Heart left ventricle (tissue), 16 donors: ENCODE measurements at places on chromosomes 12 and 14. TPM values are rescaled to one million over a fixed set of nuclear protein-coding genes. Genes with fewer than 3 reads are reported as not detected.
A peak's percentile ranks its signal among the peaks of the same experiment; 100 is the strongest.

GRCh38 chr12:116354534-116354933, 77.0 kb upstream of the MED13L start:
- H3K4me1 ChIP-seq, result peaks cover 3% of the 10 kb centered on the region
- H3K27ac ChIP-seq, result no peak overlapping the region
- no peaks in the 10 kb centered on the region for H3K36me3 ChIP-seq
- H3K4me3 ChIP-seq, result no peak overlapping the region
- H3K27me3 ChIP-seq, result no peaks in the 10 kb centered on the region

HOXC10 gene
- total RNA-seq, result not detected

- H3K4me3 ChIP-seq, result no peak overlapping the region
- no peaks in the 10 kb centered on the region for H3K27me3 ChIP-seq
- no peak for DNase-seq
- H3K4me1 ChIP-seq, result no peaks in the 10 kb centered on the region
These were observed 187.2 kb downstream of the TTC8 start for GRCh38 chr14:89011355-89012281.

GRCh38 chr14:59342516-59343484, 122.4 kb downstream of the GPR135 start:
- no peak overlapping the region for H3K27ac ChIP-seq
- no peak overlapping the region for H3K4me3 ChIP-seq
- peaks cover 49% of the 10 kb centered on the region for H3K36me3 ChIP-seq
- peak; percentile 70 for DNase-seq

KIF5A gene
- total RNA-seq, result 0.20 TPM

DNA sequence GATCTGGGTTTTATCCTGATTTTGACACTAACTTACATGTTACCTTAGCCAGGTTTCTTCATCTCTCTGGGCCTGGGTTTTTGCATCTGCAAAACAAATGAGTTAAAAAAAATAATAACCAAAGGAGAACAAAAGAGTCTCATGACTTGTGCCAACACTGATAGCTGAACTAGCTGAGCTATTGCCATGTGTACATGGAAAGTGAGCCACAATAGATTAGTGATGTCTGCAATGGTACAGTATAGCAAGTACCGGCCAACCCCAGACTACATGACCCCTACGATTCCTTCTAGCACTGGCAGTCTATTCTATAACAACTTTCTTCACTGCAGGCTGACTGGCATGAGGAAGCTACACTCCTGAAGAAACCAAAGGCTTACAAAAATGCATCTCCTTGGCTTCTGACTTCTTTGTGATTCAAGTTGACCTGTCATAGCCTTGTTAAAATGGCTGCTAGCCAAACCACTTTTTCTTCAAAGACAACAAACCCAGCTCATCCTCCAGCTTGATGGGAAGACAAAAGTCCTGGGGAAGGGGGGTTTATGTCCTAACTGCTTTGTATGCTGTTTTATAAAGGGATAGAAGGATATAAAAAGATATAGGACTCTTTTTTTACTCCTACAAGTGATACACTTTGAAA, 123.7 kb downstream of the DAD1 start:
- no peak for DNase-seq
- no peaks in the 10 kb centered on the region for H3K27me3 ChIP-seq
- H3K4me1 ChIP-seq, result no peaks in the 10 kb centered on the region
- no peaks in the 10 kb centered on the region for H3K36me3 ChIP-seq
- no peak overlapping the region for H3K27ac ChIP-seq
- no peak overlapping the region for H3K4me3 ChIP-seq

DNA sequence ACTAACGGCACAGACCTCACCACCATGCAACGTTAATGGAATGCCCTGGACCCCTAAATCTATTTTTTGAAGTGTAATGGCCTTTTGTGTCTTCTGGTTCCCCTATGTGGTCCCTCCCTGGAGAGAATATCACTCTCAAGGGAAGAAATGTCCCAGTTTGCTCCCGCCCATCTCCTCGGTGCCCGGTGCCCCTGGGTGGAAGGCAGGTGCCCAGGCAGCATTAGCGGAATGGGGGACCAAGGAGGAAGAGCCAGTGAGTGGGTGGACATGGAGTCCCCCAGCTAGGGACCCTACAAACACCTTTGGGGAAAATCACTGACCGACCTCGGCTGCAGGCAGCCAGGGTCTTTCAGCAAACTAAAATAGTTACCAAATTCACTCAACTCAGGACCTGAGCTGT, 212.1 kb upstream of the RTL1 start:
- no peaks in the 10 kb centered on the region for H3K36me3 ChIP-seq
- no peaks in the 10 kb centered on the region for H3K27me3 ChIP-seq
- no peak overlapping the region for H3K4me3 ChIP-seq
- peaks cover 11% of the 10 kb centered on the region for H3K4me1 ChIP-seq

GRCh38 chr14:104104076-104104901, 18.8 kb downstream of the ASPG start:
- no peak overlapping the region for H3K4me3 ChIP-seq
- H3K27me3 ChIP-seq, result no peaks in the 10 kb centered on the region
- H3K27ac ChIP-seq, result no peak overlapping the region
- no peaks in the 10 kb centered on the region for H3K36me3 ChIP-seq

GRCh38 chr12:27810756-27811155, 30.7 kb upstream of the MANSC4 start:
- DNase-seq, result no peak
- H3K27ac ChIP-seq, result no peak overlapping the region
- no peak overlapping the region for H3K4me3 ChIP-seq
- no peaks in the 10 kb centered on the region for H3K4me1 ChIP-seq
- no peaks in the 10 kb centered on the region for H3K27me3 ChIP-seq
- no peaks in the 10 kb centered on the region for H3K36me3 ChIP-seq

DNA sequence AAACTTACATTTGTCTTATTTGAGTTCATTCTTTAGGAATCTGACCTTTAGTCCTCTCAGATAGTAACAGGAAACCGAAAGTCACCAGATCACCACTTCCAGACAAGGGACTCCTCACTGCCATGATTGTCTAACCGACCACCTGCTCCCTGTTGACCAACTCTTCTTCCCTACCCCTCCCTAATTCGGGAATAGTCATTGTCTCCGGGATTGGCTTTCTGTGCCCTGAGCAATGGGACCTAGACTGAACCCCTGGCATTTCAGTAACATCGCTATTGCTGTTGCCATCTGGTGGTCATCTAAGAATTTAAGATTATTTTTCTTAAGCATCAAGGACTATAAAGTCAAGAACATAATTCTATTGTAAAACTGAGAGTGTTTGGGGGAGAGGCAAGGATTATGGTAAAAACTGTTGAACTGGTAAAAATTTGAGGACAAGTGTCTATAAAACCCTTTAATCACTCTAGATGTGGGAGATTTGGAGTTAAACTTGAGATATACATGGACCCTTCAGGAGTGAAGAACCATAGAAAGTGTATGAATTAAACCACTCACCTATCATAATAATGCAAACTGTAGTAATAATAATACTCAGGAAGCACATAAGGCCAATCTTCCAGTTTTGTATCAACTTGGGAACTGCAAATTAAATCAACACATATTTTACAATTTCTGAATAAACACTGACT, 6.3 kb downstream of the CLEC2A start:
- H3K36me3 ChIP-seq, result no peaks in the 10 kb centered on the region
- H3K4me3 ChIP-seq, result peak overlapping the region; percentile 38
- no peaks in the 10 kb centered on the region for H3K27me3 ChIP-seq
- H3K4me1 ChIP-seq, result no peaks in the 10 kb centered on the region

GRCh38 chr12:96397756-96398423, 2.3 kb downstream of the CDK17 start:
- H3K4me1 ChIP-seq, result peaks cover 35% of the 10 kb centered on the region
- peak overlapping the region; percentile 97 for H3K27ac ChIP-seq
- H3K4me3 ChIP-seq, result peak overlapping the region; percentile 94
- no peak for DNase-seq

EIF2B1 gene
- total RNA-seq, result 109 TPM

DNA sequence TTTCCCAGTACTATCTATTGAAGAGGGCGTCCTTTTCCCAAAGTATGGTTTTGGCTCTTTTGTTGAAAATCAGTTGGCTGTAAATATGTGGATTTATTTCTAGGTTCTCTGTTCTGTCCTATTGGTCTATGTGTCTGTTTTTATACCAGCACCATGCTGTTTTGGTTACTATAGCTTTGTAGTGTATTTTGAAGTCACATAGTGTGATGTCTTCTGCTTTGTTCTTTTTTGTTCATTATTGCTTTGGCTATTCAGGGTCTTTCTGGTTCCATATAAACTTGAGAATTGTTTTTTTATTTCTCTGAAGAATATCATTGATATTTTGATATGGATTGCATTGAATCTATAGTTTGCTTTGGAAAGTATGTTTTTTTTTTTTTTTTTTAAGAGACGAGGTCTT, 67.4 kb downstream of the ERC1 start:
- no peak for DNase-seq
- H3K4me3 ChIP-seq, result no peak overlapping the region
- H3K27me3 ChIP-seq, result no peaks in the 10 kb centered on the region

JDP2 gene
- total RNA-seq, result 43.7 TPM

DNA sequence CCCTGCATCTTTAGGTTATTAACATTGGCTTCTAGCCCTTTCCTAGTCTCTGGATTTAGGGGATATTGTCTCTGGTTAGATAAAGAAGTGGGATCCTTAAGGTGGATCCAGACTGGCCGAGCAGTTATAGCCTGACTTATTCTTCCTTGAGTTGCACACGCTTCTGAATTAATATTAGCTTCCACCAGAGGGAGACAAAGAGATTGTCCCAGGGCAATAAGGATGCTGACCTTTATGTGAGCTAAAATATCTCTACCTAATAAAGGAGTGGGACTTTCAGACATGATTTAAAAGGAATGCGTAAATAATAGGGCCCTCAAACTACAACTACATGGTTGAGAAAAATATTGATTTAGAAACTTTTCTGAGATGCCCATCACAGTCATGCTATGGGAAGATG, 139.7 kb downstream of the SLCO1B3 start:
- no peak overlapping the region for H3K4me3 ChIP-seq
- no peaks in the 10 kb centered on the region for H3K36me3 ChIP-seq
- H3K27me3 ChIP-seq, result no peaks in the 10 kb centered on the region
- no peak overlapping the region for H3K27ac ChIP-seq

- no peak overlapping the region for H3K27ac ChIP-seq
- H3K4me3 ChIP-seq, result no peak overlapping the region
These were observed 556.7 kb upstream of the FBXO33 start for GRCh38 chr14:39988939-39989338.

DNA sequence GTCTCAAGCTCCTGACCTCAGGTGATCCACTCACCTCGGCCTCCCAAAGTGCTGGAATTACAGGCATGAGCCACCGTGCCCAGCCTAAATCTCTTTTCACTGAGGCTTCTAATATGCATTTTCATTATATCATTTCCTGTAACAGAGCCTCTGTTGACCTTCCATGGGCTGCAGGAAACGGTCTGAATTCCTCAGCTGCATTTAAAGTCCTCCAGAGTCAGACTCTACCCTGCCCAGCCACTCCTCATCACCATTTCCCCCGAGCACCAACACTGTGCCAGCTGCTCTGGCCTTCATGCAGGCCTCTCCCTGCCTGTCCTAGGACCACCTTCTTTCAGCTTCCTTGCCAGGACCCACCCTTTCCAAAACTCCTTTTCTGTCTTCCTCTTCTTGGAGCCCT, 9.8 kb upstream of the NFKBIA start:
- peak overlapping the region; percentile 53 for H3K27ac ChIP-seq
- DNase-seq, result no peak
- no peak overlapping the region for H3K4me3 ChIP-seq
- H3K4me1 ChIP-seq, result peaks cover 19% of the 10 kb centered on the region
- H3K36me3 ChIP-seq, result no peaks in the 10 kb centered on the region

PNP gene
- 10.3 TPM for total RNA-seq

GRCh38 chr14:34951286-34951685, 31.5 kb upstream of the SRP54 start:
- no peak overlapping the region for H3K4me3 ChIP-seq
- DNase-seq, result no peak
- H3K27ac ChIP-seq, result no peak overlapping the region
- H3K36me3 ChIP-seq, result no peaks in the 10 kb centered on the region
- no peaks in the 10 kb centered on the region for H3K4me1 ChIP-seq
- H3K27me3 ChIP-seq, result no peaks in the 10 kb centered on the region

- H3K27ac ChIP-seq, result no peak overlapping the region
- no peak overlapping the region for H3K4me3 ChIP-seq
- DNase-seq, result no peak
- no peaks in the 10 kb centered on the region for H3K4me1 ChIP-seq
These were observed 256.0 kb upstream of the FLRT2 start for GRCh38 chr14:85273952-85274351.

GRCh38 chr12:27975222-27976136, 2.9 kb upstream of the PTHLH start:
- no peak overlapping the region for H3K27ac ChIP-seq
- peaks cover 43% of the 10 kb centered on the region for H3K27me3 ChIP-seq
- peaks cover 19% of the 10 kb centered on the region for H3K4me1 ChIP-seq
- peak; percentile 44 for DNase-seq
- H3K36me3 ChIP-seq, result no peaks in the 10 kb centered on the region
- H3K4me3 ChIP-seq, result no peak overlapping the region
